Stomach (tissue), 19 donors: ENCODE measurements at places on chromosomes 6 and 20. TPM values are rescaled to one million over a fixed set of nuclear protein-coding genes. Genes with fewer than 3 reads are reported as not detected.

- H3K36me3 ChIP-seq = no peaks in the 10 kb centered on the region
- peaks cover 20% of the 10 kb centered on the region for H3K4me1 ChIP-seq
These were observed 94.6 kb upstream of the MAN1A1 start for GRCh38 chr6:119443993-119444641.

- no peak overlapping the region for H3K4me3 ChIP-seq
- H3K27me3 ChIP-seq = no peaks in the 10 kb centered on the region
- H3K27ac ChIP-seq = no peak overlapping the region
- peak; percentile 23 for DNase-seq
- peaks cover 17% of the 10 kb centered on the region for H3K36me3 ChIP-seq
These were observed 95.7 kb downstream of the SLC23A2 start for GRCh38 chr20:4905613-4906012.

DNA sequence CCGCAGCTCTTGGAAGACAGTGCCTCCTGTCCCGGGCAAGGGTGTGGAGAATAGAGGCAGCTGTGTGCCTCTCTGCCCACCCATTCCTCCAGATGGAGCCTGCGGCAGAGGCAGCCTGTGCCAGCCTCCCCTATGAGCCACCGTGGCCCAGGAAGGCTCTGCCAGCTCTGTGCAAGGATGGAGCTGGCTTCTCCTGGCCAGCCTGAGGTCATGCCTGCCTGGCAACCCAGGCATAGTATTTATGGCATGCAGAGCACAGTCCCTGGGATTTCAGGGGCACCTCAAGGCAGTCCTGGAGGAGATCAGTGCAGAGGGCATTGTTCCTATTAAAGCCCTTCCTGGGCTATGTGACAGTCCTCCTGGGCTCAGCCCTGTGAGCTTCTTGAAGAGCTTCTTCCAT is 1.5 kb downstream of the EPB41L1 start:
- H3K36me3 ChIP-seq = no peaks in the 10 kb centered on the region
- no peak for DNase-seq
- no peak overlapping the region for H3K4me3 ChIP-seq

DNA sequence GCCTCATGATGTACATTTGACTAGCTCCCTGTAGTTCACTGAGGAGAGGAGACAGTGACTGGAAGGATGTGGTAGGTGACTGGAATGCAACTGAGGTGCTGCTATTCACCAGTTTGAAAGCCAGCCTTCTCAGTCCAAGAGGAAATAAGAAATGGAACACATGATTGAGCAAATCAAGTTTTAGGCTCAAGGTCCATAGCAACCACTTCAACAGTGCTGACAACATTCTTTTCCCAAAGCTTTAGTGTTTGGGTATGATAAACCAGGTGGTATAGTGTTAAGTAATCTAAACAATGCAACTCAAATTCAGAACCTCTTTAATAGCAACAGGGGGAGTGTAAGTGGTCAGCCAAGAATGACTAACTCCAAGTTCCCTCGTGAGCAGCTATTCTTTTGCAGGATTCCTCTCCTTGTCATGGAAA is 9.2 kb downstream of the ZHX3 start:
- no peaks in the 10 kb centered on the region for H3K27me3 ChIP-seq
- peak overlapping the region; percentile 70 for H3K27ac ChIP-seq
- H3K36me3 ChIP-seq = peaks cover 8% of the 10 kb centered on the region

DNA sequence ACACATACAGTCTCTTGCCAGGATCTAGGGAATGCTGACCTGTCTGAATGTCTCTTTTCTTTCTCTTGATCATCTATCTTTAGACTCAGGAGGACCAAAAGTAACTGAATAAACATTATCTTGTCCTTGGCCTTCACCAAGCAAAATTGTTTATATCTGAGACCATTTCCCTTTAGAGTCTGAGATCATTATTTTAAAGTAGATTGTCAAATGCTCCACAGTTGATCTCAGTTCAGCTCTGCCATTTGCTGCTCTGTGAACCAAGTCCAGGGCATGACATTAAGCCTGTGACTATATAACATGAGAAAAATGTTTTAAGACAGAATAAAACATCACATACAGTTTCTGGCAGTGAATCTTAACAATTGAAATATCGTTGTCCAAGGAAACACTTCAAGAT is 148.3 kb upstream of the NRSN1 start:
- no peak overlapping the region for H3K27ac ChIP-seq
- H3K4me3 ChIP-seq = no peak overlapping the region
- H3K4me1 ChIP-seq = no peaks in the 10 kb centered on the region
- H3K36me3 ChIP-seq = no peaks in the 10 kb centered on the region

DNA sequence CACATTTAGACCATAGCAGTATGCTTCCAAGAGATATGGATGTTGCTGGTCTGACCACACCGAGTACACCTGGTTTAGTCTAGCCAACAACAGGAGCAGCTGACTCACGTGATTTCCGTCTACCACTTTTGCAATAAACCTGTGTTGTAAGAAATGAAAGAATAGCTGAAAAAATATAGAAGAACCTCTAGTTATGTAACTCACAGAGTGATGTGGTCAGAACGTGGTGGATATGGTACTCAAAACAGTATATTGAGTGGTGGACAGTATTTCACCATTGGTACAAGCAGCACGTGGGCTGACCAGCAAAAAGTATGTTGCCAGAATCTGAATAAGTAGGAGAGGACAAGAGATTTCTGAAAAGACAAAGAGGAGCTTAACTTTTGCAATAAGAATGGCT is 226.9 kb downstream of the TBC1D7 start:
- no peak overlapping the region for H3K4me3 ChIP-seq
- no peaks in the 10 kb centered on the region for H3K27me3 ChIP-seq
- no peak overlapping the region for H3K27ac ChIP-seq
- no peak for DNase-seq
- H3K4me1 ChIP-seq = no peaks in the 10 kb centered on the region

- no peak overlapping the region for H3K4me3 ChIP-seq
- no peaks in the 10 kb centered on the region for H3K27me3 ChIP-seq
- no peaks in the 10 kb centered on the region for H3K36me3 ChIP-seq
- no peak overlapping the region for H3K27ac ChIP-seq
These were observed 33.3 kb downstream of the GABRR2 start for GRCh38 chr6:89281779-89282246.

- H3K27ac ChIP-seq = no peak overlapping the region
- H3K36me3 ChIP-seq = no peaks in the 10 kb centered on the region
- H3K4me1 ChIP-seq = peaks cover 4% of the 10 kb centered on the region
- no peak overlapping the region for H3K4me3 ChIP-seq
These were observed 194.9 kb downstream of the SCP2D1 start for GRCh38 chr20:19008497-19008896.

DNA sequence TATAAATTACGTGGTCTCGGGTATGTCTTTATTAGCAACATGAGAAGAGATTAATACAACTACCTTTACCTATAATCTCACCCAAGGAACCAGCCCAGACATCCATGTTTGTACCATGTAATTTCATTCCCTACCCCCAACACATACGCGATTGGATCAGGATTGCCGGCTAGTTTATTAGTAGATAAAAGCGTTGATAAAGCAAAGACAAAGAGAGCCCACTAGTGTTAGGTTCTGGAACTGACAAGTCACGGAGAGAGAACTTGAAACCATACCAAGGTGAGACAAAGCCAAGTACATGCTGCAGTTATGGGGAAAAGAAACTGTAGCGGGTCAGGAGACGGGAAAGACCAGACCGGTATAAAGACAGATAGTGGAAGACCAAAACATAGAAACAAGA is 37.4 kb upstream of the FAM135A start:
- H3K4me1 ChIP-seq = peaks cover 10% of the 10 kb centered on the region
- DNase-seq = no peak
- no peaks in the 10 kb centered on the region for H3K36me3 ChIP-seq
- H3K27ac ChIP-seq = no peak overlapping the region
- no peak overlapping the region for H3K4me3 ChIP-seq
- H3K27me3 ChIP-seq = no peaks in the 10 kb centered on the region

DNA sequence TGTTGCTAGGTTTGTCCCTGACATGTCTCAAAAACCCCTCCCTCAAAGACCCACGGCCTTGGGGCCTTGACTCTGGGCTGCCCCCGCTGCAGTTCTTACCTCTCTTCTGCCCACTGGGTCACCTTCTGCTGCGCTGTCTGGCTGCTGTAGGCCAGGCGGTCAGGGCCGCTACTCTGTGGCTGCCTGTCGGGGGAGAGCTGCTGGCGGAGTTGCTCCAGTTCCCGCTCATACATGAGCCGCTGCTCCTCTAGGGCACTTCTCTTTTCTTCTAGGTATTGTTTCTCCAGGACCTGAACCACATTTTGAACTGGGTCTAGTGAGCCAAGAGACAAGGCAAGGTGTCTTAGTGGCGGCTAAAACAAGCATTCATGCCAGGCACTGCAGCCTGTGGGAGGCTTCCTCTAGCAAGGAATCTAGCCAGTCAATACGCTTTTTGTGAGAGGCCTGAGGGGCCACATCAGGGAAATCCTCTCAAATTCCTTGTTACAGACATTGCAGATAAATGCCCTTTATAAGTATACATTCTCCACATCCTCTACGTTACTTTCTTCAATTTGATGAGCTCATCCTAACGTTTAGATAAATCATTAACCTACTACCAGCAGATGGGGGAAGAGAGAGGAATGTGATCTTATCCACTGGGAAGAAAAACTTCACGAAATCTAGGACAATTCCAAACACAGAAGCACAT is 110.3 kb upstream of the NUP153 start:
- no peak overlapping the region for H3K27ac ChIP-seq
- H3K4me3 ChIP-seq = no peak overlapping the region
- no peaks in the 10 kb centered on the region for H3K4me1 ChIP-seq

GRCh38 chr6:44193307-44193910 is 23.3 kb upstream of the MYMX start:
- H3K4me1 ChIP-seq = no peaks in the 10 kb centered on the region
- H3K27ac ChIP-seq = no peak overlapping the region
- H3K4me3 ChIP-seq = no peak overlapping the region
- no peaks in the 10 kb centered on the region for H3K36me3 ChIP-seq
- DNase-seq = no peak
- H3K27me3 ChIP-seq = no peaks in the 10 kb centered on the region

- H3K4me3 ChIP-seq = no peak overlapping the region
- H3K4me1 ChIP-seq = no peaks in the 10 kb centered on the region
- H3K27ac ChIP-seq = no peak overlapping the region
- H3K36me3 ChIP-seq = no peaks in the 10 kb centered on the region
These were observed 22.9 kb upstream of the PAX1 start for GRCh38 chr20:21682521-21682954.

DNA sequence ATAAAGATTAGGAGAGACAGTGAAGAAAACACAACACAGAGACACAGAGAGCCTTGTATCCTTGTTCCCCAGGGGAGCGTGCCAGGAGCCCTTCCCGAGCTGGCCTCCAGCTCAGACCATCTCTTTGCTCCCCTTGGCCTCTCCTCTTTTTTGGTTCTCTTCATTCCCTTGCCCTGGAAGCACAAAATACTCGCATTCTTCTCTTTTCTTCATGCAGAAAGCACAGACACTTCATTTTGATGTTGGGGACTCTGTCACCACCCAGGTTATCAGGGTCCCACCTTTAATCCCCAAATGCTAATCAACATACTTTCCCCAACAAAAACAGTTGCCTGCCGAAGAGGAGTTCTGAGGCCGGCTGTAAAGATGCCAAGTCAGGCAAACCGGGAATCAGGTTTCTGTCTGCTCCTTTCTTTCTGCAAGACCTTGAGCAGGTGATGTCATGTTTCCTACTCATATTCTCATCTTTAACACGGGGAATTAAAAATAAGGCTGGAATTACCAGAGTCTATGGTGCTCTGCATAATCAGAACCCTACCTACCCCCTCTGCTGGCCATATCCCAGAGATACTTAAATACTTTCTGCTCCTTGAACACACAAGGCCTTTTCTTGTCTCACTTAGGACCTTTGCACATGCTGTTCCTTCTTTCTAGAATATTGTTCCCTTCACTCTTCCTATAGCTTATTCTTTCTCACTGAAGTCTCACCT is 21.7 kb downstream of the TGM6 start:
- no peaks in the 10 kb centered on the region for H3K36me3 ChIP-seq
- no peak overlapping the region for H3K27ac ChIP-seq

DNA sequence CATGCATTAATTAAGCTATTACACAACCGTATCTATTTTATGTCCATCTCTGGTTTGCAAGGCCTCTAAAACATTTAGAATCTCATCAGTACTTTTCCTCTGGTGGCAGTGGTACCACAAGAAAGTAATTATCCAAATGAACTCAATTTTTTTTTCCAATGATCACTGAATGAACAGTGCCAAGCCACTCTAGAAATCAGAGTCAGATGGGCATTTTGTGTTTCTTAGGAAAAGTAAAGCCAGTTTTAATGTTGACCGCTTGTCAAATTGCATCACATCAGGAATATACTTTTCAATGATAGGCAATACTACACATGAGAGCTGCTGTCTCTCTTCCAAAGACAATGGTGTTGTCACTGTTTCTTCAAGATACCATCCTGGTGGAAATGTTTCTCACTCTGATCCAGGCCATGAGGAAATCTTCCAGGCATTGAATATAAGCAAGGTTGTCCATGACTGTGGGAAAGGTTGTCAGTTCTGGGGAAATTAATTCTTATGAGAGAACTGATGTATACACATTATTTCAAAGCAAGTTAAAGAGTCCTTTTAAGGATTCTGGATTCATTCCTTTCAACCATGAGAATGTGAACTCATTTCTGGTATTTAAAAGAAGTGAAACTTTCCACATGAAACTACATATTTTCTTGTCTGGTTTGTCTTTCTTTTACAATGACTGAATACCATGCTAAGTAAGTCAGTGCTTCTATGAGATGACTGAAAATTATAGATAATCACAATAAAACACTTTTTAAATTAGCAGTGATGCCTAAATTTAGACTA is 108.8 kb upstream of the TCF21 start:
- no peaks in the 10 kb centered on the region for H3K36me3 ChIP-seq
- no peak for DNase-seq
- H3K4me1 ChIP-seq = no peaks in the 10 kb centered on the region

DNA sequence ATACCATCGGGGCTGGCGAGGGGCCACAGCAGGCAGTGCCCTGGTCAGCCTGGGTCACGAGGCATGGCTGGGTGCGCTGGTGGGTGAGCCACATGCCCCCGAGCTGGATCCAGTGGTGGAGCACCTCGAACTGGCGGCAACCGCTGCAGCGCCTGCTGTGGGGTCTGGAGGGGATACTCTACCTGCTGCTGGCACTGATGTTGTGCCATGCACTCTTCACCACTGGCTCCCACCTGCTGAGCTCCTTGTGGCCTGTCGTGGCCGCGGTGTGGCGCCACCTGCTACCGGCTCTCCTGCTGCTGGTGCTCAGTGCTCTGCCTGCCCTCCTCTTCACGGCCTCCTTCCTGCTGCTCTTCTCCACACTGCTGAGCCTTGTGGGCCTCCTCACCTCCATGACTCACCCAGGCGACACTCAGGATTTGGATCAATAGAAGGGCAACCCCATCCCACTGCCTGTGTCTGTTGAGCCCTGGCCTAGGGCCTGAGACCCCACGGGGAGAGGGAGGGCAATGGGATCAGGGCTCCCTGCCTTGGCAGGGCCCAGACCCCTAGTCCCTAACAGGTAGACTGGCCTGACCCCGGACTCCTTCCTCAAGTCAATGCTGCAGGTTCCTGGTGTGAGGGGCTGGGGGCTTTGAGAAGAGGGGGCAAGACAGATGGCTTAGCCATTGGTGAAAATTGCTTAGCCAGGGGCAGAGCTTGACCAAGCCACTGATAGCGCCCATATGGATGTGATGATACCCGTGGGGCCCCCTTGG is 598 bp downstream of the TMEM239 start:
- H3K4me3 ChIP-seq = no peak overlapping the region
- no peak for DNase-seq
- no peak overlapping the region for H3K27ac ChIP-seq
- H3K27me3 ChIP-seq = peaks cover 6% of the 10 kb centered on the region
- H3K36me3 ChIP-seq = no peaks in the 10 kb centered on the region

The ZNF391 gene
- polyA plus RNA-seq = 1.9 TPM

The MAS1 gene
- polyA plus RNA-seq = under 0.01 TPM

The SRMS gene
- 2.1 TPM for polyA plus RNA-seq

The JPH2 gene
- polyA plus RNA-seq = 0.15 TPM

The MOXD1 gene
- polyA plus RNA-seq = 3.4 TPM

The TNF gene
- not detected for polyA plus RNA-seq

The FAM83D gene
- polyA plus RNA-seq = 22.9 TPM

The BMP7 gene
- polyA plus RNA-seq = 10.9 TPM

The IL17F gene
- polyA plus RNA-seq = not detected
